ENCODE measurements at places on chromosomes 3 and 15.

- no peak for DNase-seq
Measured at GRCh38 chr15:54119051-54119450, 140.8 kb downstream of the UNC13C start.

- DNase-seq, result no peak
Measured at GRCh38 chr3:108564564-108564963, 24.7 kb downstream of the CIP2A start.

GRCh38 chr3:59572106-59572505 lies 522.3 kb upstream of the CFAP20DC start:
- DNase-seq, result no peak

- no peak for DNase-seq
Measured at GRCh38 chr3:171437115-171437756, 23.0 kb downstream of the TNIK start.

DNA sequence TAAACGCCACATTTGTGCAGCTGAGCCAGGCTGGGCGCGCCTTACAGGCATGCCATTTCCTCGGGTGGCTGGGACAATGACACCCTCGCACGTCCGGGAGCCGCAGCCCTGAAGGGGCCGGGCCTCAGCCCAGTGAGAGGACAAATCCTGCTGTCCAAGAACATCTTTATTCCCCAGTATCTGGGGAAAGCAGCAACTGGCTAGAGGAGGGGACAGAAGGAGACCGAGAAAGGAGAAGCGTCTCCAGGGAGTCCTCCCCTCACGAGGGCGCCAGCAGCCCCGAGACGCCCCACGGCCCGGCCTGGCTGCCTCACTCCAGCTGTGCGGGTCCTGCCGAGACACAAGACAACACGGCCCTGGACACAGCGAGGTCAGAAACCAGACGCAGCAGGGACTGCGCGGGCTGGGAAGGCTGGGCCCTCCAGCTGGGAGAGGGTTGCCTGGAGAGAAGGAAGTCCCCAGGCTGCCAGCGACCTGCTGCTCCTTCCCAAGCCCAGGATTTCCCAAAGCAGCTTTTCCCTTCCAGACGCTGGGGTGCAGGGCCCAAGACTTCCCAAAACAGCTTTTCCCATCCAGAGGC lies 130.2 kb downstream of the CHSY1 start:
- DNase-seq, result peak; percentile 4

DNA sequence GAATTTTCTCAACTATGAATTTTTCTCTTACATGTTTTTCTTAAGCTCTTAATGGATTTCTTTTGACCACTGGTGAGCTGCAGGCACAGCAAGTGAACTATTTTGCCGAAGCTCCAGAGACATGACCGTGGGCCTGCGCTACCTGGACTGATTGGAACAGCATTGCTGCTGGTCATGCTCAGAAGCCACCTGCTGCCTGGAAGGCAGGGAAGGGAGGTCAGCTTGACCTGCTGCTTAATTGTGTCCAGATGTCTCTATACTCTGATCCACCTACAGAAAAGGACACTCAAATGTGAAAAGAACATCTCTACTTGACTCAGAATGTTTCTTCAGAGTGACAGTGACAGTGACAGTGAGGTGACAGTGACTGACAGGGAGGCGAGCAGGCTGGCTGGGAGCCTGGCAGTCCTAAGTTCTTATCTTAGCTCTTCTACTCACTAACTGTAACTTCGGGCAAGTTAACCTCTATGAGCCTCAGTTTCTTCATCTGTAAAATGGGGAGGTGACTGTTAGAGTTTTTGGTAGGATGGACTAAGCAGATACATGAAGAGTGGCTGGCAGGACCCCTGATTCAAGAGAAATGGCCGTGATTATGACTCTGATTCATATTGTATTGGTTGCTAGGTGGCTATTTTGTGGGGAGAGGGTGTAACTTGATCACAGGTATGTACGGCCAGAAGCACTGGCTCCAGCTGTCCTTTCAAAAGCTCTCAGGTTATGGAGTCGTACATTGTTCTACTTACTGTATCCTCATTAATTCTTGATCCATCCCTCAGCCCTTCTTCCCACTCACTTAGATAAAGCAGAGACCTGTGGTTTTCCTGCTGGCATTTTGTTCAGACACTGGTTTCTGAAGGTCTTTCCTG lies 54.8 kb upstream of the DLG1 start:
- DNase-seq, result peak; percentile 68

DNA sequence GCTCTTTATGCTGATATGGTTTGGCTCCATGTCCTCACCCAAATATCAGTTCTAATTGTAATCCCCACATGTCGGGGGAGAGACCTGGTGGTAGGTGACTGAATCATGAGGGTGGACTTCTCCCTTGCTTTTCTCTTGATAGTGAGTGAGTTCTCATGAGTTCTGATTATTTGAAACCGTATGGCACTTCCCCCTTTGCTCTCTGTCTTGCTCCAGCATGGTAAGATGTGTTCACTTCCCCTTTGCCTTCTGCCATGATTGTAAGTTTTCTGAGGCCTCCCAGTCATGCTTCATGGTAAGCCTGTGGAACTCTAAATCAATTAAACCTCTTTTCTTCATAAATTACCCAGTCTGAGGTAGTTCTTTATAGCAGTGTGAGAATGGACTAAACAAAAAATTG lies 107.6 kb downstream of the IMPG2 start:
- no peak for DNase-seq

GRCh38 chr3:14206548-14207177 lies 28.0 kb downstream of the LSM3 start:
- DNase-seq, result no peak

DNA sequence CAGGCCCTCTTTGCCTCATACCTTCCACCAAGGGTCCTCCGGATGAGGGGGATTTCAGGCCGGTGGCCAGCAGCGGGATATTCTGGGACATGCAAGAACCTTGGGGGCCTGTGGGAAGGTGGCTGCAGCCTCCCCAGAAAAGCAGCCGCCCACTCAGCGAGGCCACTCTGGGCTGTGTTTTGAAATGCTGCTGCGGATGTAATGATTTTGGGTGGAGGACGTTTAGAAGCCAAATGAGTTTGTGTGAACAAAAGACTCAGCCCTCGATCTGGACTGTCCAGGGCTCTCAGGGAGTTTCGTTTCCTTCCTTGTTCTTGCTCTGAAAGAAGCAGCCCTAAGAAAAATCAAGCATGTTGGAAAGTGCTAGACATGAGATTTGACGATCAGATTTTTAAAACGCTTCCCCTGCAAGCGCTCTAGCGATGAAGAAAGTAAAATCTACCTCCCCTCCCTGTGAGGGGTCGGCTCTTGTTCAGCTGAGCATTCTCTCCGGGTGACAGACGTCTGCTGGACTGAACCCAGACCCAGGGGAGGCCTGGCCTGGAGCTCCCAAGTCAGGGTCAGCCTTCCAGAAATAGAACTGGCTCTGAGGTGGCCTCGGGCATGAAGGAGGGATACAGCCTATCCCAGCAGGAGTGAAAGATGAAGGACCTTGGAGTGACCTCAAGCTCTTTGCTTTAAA lies 12.9 kb downstream of the HEG1 start:
- no peak for DNase-seq

Data from NCI-H524 treated with DMSO at 0.1 percent for 48 hours (cell line).